ENCODE measurements at places on chromosomes 16 and 17.
A peak's percentile ranks its signal among the peaks of the same experiment; 100 is the strongest.

DNA sequence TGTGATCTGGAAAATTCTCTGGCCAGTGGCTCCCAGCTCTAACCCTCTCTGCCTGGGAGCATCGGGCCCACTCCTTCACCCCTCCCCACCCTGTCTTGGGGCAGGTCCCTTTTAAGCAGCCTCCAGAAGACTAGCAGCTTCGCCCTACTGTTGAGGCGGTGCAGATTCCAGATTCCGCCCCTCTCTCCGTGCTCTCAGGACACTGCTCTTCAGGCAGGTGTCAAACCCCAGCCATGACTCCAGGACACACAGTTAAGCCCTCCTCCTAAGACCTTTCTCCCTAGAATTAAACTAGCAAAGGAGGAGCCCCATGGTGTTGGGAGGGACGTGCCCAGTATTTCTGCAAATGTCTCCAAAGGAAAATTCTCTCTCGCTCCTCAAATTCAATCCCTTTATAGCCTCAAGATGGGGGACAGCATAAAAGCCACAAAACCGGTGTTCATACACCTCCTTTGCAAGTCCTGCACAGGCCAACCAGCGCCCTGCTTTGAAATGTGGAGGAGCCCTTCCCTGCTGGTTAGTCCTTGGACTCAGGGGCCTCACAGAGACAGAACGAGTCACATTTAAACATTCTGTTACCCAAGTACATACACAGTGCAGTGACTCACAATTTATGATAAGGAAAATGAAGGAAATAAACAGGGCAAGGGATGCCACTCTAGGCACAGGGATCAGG lies 7.2 kb downstream of the LPO start:
- DNase-seq = no peak

DNA sequence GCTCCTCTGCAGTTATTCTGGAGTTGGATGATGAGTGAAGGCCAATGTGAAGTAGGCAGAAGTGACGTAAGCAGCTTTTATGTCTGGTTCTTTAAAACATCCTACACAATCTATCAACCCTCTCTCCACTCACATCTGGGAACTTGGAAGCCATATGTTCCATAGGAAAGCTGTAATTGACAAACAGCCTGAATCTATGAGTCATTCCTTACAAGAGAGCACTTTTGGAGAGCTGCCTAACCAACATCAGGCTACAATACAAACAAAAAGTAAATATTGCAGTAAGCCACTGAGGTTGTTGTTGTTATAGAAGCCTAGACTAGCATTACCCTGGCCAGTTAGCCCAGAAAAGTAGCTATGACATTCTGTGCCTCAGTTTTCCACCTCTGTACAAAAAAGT lies 5.9 kb downstream of the CCL7 start:
- DNase-seq = no peak

DNA sequence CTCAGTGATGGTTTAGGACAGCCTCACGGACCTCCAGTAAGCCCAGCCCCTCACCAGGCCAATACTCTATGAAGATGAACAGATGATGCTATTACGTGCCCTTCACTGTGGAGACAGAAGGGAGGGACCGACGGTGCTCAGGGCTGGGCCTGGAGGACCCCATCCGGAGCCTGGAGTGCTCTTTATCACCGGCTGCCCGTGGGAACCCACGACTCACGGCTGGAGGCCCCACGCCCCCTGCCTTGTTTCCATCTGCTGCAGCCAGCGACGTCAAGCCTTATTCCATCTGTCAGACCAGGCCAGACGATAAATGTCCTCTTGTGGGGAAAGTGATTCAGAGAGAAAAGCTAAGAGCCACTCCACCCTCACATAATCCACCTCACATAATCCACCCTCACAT lies 4.0 kb upstream of the TIMM22 start:
- DNase-seq = no peak

DNA sequence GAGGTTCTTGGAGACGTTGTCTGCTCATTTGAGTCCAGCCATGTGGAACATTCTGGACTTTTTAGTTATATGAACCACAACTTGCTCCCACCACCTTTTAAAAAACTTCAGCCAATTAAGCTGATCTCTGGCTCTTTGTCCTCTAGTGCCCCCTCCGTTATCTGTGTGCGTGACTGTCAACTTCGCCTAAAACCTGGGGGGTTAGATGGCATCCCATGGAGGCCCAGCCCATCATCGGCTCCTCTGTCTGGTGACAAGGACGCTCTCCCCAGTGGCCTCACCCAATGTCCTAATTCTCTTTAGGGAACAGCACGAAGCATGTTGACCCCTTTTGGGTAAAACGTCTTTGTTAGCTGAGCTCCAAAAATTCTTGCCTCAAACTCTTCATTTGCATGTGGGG lies 341.0 kb upstream of the TNRC6C start:
- peak; percentile 12 for DNase-seq

DNA sequence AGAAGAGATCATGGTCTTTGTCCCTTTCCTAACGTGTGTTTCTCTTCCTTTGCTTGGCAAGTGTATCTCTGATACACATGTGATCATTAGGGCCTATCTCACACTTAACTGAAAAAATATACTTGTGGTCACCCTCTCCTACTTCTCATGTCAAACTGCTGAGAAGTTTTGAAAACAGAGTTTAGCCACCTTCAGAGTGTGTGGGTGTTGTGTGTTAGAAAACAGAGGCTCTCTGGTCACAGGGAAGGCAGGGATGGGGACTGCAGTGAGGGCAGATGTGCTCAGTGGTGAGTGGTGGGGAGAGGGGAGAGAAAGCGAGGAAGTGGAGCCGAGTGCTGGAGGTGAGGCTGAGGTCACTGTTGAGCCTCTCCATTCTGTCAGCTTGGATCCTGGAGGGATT lies 29.4 kb downstream of the GRB7 start:
- no peak for DNase-seq

GRCh38 chr16:85462714-85463611 lies 150.2 kb upstream of the GSE1 start:
- DNase-seq = no peak

- DNase-seq = no peak
These were observed 579.1 kb downstream of the CDH13 start for GRCh38 chr16:83205896-83206295.

DNA sequence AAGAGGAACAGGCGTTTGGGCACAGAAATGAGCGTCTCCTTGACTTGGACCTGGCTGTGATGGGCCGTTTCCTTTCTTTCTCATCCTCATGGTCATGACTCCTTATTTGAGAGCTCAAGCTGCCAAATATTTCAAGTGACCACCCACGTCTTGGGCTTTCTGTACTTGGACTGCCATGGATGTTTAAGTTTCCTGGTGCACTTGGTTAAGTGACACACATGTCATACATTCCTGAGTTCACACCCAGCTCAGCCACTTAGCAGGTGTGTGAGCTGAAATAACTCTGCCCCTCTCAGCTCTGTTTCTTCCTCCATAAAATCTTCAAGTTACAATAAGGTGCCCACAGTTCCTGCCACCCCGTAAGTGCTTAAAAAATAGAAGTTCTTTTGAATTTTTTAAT lies 114.5 kb downstream of the CLEC16A start:
- DNase-seq = no peak

DNA sequence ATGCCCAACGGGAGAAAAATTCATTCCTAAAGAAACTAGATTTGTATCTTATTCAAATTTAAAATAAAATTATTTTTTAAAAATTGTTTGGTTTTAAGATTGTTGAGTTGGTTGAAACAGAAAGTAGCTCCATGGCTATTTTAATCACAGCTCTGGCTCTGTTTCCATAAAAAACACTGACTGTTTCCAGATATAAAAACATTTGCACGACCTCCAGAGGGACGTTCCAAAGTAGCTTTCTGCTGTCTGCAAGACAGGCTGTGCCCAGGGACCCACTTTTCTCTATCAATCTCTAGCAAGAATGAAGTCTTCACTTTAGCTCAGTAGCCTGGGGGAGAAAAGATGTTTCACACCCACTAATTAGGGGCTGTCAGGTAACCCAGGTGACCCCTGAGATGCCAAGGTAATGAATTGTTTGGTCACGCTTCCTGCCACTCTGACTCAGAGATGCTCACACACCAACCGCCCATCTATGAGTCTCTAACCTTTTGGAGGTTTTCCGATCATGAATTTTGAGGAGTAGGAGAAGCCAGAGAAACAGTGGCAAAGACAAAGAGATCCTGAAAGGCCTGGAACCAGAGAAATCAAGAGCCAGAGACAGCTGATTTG lies 220.1 kb upstream of the SOX9 start:
- peak; percentile 91 for DNase-seq

- DNase-seq = no peak
These were observed 29.8 kb upstream of the CCDC182 start for GRCh38 chr17:57774872-57775271.

DNA sequence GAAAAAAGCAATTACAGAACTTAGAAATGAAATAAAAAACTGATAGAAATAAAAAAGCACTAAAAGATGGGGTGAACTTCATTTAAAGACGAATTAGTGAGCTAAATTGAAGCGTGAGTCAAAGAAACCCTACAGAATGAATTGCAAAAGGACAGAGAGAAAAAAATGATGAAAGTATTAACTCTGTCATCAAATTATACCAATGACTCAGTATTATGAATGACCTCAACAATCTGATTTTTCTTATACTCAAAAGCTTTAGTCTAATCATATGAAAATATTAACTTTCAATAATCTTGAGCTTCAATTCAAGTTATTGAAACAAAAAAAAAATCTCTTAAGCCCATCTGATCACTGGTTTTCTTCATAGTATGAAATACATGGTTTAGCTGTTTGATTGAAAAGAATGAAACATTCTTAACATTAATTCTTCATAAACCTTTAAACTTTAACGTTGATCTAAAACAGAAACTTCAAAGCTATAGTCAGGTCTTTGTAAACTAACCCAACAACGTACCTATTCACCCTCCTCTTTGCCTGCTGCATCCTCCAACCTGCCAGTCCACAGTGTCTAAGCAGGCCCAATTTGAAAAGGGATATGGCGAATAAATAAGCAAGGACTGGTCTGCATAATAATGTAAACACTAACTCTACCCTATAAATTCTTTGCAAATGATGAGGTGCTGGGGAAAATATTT lies 6.6 kb downstream of the ABCA5 start:
- DNase-seq = no peak

- DNase-seq = no peak
These were observed 36.2 kb upstream of the CRHR1 start for GRCh38 chr17:45747911-45748310.

- no peak for DNase-seq
These were observed 15.3 kb upstream of the CACNA1H start for GRCh38 chr16:1137604-1138003.

GRCh38 chr16:6682142-6682811 lies 650.4 kb upstream of the RBFOX1 start:
- no peak for DNase-seq

GRCh38 chr16:1494711-1495110 lies 1.6 kb downstream of the TELO2 start:
- no peak for DNase-seq

GRCh38 chr17:18905226-18905625 lies 46.7 kb upstream of the SLC5A10 start:
- no peak for DNase-seq

- DNase-seq = no peak
These were observed 26.8 kb downstream of the GNA13 start for GRCh38 chr17:65029605-65030336.

DNA sequence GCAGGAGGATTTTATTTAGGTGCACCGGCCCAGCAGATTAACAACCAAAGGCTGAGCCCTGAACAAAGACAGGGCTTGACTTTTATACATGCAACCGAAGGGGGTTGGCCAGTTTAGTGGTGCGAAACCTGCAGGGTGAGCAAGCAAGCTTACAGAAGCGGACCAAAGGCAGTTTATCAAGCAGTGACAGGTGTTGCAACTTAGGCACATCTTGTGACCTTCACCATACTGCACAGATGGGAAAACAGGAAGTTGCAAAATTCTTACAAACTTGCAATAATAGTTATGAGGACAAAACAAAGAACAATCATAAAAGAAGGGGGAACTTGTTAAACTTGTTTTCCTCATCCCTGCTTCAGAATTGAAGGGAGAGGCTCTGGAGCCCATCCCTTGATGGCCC lies 1265.1 kb downstream of the CDH8 start:
- DNase-seq = no peak

DNA sequence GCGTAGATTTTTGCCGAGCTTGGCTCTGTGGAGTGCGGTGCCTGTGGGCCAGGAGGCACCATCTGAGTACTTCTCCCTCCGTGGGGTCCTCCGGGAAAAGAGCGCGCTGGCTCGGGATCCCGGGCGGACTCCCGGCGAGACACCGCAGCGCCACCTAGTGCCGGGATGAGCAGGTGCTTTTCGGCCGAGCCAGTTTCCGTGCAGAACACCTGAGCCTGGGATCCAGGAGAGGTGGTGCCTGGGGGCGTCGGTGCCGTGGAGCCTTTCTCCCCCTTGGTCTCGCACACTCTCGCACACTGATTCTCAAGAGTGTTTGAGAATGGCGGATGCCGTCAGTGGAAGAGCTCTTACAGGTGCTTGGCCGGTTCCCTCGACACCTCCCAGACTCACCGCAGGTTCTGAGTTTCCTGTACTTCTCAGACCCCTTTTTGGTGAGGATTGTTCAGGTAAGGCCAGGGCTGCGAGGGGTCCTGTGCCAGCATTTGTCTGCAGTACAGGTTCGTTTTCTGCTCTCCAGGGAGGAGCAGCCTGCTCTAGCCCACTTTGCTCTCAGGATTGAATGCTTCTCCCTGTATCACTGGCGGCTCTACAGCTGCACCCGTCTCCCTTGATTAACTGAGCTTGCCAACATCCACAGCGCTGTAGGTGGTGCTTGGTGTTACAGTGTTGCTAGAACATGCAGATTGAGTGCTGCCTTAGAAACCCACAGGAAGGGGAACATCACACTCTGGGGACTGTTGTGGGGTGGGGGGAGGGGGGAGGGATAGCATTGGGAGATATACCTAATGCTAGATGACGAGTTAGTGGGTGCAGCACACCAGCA lies 23.3 kb downstream of the TBCD start:
- no peak for DNase-seq

DNA sequence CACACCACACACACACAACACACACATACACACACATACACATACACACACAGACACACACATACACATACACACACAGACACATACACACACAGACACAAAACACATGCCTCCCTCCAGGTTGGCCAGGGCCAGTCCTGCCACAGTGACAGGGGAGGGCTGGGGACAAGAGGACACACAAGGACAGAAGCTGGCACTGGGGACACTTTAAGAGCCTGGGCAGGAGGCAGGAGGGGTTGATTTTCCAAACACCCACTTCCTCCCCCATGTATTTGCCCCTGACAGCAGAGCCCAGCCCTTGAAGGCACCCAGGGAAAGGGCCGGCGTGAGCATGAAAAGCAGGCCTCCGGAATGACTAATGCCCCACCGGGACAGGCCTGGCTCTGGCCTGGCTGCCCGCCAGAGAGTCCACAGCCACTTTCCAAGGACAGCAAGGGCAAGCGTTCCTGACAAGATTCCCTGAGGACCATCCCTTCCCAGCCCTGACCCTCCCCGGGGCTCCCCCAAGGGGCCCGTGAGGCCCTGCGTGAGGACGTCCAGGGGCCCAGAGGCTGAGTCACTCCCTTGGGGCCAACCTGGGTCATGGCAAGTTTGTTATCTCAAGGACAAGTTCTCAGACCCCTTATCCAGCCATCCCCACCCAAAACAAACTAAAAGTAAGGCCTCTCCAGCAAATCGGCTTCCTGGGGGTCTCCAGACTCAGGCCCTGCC lies 235.6 kb downstream of the ZNF423 start:
- DNase-seq = peak; percentile 62
